Activated CD8-positive, alpha-beta T cell treated with anti-CD3 and anti-CD28 coated beads for 36 hours (primary cell): ENCODE measurements at places on chromosomes 7 and 10. TPM values are rescaled to one million over a fixed set of nuclear protein-coding genes. Genes with fewer than 3 reads are reported as not detected.

STEAP1 gene
- 0.27 TPM for total RNA-seq

DNA sequence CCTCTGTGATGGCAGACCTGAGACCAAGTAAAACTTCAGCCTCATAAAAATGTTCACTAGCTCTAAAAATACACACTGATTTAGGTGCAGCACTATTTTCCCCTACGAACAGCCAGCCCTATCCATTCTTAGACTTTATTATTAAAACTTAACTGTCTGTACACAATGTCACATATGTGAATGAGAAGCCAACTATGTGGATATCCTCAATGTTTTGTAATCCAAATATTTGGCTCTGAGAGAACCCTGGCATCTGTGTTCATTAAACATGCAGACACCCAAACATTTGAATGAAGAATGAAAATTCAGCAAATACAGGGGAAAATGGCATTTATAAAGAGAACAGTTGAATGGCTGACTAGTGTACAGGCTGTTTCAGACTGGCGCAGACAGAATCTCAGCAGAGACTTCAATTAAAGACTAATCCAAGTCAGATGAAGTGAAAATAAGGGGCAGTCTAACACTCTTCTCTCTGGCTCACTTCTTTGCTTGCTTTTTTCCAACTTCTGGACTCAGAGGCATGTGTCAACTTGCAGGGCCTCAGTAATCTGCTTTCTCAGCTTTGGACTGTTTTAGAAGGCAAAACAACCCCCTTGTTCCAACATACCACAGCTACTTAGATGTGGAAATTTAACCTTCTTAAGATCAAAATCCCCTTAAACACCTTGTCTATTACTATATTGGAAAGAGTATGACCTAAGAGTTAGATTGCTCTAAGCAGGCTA is 47.4 kb upstream of the FAM180A start:
- DNase-seq: no peak

DNA sequence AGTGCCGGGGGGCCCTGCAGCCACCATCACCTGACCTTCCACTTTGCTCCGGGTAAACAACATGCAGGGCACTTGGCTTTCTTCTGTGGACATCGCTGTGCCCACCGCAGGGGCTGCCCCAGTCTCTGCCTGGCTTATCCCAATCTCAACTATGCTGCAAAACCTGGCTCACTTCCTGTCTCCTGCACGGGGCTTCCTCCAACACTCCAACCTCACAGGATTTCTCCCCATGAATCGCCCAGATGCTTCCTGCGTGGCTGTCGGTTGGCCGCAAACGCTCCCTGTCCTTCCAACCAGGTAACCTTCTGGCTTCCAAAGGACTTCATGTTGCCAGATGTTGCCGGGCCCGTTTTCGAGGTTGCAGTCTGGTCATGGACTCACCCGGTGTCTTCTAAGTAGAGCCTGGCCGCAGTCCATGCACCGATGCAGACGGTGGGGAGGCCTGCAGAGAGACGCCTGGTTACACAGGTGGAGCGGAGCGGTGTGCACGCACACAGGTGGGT is 109.0 kb downstream of the VIPR2 start:
- no peak for DNase-seq

MEOX2 gene
- not detected for total RNA-seq

DNA sequence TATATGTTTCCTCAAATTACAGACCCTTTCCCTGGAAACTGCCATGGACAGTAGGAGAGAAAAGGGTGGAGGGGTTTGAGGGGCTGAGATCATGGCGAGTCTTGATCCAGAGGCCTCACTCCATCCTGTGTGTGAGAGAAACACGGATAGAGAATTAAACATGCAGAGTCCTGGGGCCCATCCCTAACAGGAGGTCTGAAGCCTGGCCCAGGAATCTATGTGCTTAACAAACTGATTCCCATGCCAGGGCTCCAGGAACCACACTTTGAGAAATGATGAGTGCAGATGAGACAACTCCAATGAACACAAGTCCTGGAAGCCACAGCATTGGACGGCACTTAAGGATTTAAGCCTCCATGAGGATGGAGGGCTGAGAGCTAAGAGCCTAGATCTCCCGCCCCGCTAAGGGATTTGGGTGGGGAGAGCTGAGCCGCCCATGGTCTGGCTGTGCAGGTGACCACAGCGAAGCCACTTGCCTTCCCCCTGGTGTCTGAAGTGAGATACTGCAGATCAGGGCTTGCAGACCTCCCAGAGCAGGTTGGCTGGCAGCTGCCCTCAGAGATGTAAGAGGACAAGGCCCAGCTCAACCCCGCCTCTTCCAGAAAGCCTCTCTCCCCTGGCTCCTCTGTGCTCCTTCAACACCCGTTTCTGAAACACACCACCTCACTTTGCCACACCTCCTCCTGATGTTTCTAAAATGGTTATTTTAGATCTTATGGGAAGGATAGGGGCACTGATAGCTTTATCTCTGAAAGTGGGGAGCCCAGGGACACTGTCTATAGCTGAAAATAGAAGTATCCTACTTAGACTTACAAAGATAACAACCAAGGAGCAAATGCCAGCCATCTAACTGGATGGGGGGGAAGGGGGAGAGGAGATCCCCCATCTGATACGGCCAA is 24.8 kb upstream of the EIF5AL1 start:
- peak; percentile 48 for DNase-seq

- DNase-seq: no peak
Measured at GRCh38 chr7:96246919-96247318, 75.0 kb downstream of the SLC25A13 start.

DNA sequence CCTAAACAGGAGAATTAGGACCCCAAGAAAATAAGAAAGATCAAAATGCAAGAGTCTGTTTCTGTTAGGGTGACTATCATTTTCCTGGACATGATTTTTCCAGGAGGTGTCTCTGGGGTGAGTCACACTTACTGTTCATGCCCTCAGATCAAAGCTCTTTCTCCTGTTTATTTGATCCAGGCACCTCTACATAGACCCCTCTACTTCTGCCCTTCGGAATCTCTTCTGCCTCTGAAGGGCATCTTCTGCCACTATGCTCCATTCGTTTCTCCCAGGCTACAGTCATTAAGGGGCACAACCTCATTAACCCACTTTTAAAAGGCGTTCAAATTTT is 1328.0 kb downstream of the GATA3 start:
- DNase-seq: no peak

DNA sequence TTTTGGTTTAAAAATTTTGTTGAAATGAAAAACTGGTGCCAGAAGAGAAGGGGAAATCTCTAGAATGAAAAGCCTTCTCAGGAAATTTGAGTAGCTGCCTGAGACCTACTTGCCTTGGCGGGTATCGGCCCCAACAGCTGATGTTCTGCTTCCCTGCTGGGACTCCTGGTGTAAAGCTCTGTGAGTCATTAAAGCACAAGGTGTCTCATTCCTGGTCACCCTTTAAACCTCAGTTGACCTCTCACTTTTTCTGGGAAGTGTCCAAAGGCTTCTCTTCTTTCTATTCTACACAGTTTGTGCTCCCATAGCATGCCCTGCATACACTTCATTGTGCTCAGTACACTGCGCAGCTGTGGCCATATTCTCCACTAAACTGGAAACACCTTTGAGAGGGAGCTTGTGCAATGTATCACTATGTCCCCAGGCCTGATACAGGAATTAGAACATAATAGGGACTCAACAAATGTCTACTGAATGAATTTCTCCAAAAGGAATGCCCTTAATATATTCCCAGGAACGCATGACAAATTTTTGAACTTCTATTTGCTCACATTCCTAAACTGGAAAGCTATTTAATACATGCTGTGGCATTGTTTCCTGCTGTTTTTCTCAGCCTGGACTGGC is 303.9 kb downstream of the SDHAF3 start:
- no peak for DNase-seq

DNA sequence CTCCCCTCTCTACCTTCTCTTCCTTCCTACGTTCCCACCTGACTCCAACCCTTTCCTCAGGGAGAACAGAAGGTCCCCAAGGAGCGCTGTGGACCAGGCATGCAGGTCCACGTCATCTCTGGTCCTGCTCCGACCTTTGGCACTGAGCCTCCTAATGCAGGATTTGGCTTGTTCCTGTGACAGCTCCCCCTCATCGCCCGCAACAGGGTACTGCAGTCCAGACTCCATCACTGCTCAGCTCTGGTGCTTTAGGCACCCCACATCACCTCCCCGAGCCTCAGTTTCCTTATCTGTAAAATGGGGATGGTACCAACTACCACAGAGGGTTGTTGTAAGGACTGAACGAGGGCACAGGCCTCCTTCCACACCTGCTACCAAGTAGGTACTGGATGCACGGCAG is 54.6 kb downstream of the FHIP2A start:
- no peak for DNase-seq

DNA sequence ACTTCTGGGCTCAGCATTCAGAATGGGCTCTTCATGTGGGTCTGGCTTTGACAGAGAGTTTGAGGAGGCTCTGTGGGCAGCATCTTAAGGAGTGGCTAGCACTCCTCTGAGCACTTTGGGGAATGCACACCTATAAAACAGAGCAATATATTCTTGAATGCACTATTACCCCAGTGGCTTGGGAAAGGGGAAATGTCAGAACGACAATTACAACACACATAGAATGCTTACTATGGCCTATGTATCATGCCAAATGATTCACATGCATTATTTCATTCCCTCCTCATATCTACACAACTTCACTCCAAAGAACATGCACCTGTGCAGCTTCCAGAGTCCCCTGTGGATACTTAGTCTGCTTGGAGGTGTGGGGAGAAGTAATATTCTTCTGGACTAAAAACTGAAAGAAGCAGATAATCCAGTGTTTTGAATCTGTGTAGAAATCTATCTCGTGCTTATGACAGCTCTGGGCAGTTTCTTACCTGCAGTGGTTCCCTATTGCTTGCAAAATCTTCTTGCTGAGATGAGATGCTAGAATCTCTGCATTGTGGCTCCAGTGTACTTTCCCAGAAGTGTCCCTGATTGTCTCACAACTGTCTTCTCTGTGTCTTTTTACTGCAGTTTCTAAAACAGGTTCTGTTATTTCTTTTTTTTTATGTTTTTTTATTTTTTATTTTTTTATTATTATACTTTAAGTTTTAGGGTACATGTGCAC is 5.5 kb upstream of the MGAM start:
- DNase-seq: no peak

ASAH2 gene
- 2.9 TPM for total RNA-seq

SLC13A1 gene
- not detected for total RNA-seq

DNA sequence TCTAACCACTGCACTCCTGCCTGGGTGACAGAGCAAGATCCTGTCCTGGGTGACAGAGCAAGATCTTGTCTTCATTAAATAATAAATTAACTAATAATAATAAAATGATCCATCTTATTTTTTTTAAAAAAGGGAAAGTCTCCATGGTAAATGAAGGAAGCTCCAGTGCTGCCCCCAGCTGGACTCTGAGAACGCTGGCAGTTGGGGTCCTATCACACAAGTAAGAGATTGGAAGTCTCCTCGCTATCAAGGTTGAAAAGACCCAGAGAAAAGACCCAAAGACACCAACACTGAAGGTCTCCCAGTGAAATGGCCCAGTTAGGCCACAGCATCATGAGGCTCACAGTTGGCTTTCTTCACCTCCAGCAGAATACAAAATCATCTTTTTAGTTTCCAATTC is 13.8 kb upstream of the C10orf67 start:
- DNase-seq: no peak

DNA sequence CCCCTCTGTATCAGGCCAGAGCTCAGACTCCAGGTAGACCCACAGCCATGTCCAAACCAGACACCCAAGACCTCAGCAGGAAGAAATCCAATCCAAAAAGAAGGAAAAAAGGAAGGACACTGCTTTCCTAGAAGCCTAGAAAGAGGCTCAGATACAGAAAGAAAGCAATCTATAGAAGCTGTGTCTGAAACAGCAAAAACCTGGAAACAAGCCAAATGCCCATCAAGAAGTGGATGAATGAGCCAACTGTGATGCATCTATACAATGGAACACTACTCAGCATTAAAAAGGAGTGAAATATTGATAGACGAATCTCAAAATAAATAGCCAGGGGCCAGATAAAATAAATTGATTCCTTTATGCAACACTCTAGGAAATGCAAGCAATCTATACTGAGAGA is 31.6 kb downstream of the GRB10 start:
- no peak for DNase-seq

DNA sequence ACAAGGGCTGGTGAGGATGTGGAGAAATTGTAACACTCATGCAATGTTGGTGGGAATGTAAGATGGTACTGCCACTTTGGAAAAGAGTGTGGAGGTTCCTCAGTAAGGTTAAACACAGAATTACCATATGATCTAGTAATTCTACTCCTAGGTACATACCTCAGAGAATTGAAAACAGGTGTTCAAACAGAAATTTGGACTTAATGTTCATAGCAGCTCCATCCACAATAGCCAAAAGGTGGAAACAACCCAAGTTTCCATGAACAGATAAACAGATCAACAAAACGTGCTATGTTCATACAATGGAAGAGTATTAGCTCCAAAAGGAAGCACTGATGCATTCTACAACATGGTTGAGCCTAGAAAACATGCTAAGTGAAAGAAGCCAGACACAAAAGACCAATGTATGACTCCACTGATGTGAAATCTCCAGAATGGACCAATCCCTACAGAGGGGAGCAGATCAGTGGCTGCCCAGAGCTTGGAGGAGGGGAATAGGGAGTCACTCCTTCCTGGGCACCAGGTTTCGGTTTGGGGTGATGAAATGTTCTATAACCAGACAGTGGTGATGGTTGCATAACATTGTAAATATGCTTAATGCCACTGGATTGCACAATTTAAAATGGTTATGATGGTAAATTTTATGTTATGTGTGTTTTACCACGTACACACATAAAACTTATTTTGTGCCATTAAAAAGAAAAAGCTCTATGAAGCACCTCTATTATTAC is 5.7 kb upstream of the WDR86 start:
- DNase-seq: no peak

- DNase-seq: no peak
Measured at GRCh38 chr7:44772867-44773266, 23.6 kb upstream of the PPIA start.

PTF1A gene
- not detected for total RNA-seq

KCP gene
- total RNA-seq: not detected

GRCh38 chr7:78172933-78173591 is 374.5 kb downstream of the PHTF2 start:
- no peak for DNase-seq
